ENCODE measurements at places on chromosomes 13 and 19.
A peak's percentile ranks its signal among the peaks of the same experiment; 100 is the strongest.

DNA sequence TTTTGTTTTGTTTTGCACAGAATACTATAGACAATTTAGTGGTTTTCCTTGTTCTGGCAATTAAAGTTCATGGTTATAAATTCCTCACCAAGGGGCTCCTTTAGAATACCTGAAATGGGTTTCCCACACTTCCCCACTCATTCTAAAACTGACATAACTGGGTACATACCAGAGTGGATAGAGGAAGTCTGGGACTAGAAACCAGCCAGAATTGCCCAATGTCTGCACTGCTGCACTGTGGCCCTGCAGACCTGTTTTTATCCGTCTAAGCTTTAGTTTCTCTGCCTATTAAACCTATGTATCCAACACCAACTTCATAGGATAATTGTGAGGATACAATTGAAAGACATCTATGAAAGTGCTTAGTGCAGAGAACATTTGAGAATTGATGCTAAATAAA is 498.6 kb downstream of the KCTD12 start:
- DNase-seq: peak; percentile 18

DNA sequence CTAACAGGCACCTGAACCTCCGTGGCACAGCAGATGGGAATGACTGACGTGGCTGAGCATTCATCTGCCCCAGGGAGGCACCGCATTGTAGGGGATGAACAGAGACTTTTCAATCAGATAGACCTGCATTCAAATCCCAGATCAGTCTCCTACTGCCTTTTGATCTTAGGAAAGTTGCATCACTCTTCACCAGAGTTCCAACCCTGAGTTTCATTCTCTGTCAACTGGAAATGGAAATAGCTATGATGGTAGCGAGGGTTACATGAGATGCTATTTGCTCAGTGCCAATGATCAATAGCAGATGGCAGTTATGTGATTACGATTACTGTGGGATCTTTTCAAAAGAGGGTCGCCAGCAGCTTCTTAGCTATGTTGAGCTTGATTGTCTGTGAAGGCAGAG is 189.3 kb upstream of the RFC3 start:
- DNase-seq: no peak

GRCh38 chr19:56147307-56147706 is 6.2 kb downstream of the ZNF444 start:
- DNase-seq: no peak

- no peak for DNase-seq
Measured at GRCh38 chr19:40633207-40633606, 32.0 kb downstream of the LTBP4 start.

DNA sequence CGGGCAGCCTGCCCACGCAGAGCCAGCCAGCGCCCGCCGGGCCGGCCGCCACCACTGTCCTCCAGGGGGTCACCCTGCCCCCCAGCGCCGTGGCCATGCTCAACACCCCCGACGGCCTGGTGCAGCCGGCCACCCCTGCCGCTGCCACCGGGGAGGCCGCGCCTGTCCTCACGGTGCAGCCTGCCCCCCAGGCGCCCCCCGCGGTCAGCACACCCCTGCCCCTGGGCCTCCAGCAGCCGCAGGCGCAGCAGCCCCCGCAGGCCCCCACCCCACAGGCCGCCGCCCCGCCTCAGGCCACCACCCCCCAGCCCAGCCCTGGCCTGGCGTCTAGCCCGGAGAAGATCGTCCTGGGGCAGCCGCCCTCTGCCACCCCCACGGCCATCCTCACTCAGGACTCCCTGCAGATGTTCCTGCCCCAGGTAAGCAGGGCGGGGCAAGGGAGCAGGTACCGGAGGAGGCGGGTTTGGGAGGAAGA is 32.3 kb upstream of the EHD2 start:
- DNase-seq: no peak
